ENCODE measurements at places on chromosomes 6 and 20.

DNA sequence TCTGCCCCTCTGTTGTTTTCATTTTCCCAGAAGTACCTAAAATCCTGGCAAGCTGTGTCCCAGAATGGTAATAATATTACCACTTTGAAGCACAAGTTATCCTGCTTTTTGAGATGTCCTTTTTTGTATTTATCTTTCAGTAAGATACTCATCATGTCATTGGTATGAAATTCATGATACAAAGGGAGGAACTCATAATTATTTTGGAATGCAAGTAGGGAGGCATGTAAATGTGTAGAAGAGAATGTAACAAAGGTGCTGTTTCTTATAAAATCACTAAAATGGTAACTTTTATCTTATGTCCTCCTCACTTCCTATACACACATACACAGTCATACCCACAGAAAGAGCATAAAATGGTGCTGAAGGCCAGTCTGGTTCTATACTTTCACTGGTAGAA lies 109.9 kb downstream of the CD2AP start:
- no peak for DNase-seq

- DNase-seq: no peak
These were observed 510.8 kb downstream of the PTPRT start for GRCh38 chr20:42678895-42679294.

DNA sequence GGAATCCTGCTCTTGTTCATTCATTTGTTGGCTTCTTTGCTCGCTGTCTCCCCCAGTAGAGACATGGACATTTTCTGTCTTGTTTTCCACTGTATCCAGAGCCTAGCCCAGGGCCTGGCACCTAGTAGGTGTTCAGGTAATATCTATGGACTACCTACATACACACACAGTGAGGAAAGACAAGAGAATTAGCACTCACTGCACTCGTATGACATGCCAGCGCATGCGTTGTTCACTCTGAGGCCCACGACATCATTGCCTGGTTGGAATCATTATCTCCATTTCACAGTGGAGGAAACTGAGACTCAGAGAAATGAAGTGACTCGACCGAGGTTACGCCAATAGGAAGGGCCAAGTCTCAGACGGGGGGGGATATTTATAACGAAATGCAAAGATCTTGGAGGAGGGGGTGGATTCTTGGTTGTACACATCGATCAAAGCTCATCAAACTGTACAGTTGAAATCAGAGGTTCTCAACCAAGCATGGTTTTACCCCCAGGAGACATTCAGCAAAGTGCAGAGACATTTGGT lies 140.1 kb upstream of the PTPN1 start:
- DNase-seq: no peak

DNA sequence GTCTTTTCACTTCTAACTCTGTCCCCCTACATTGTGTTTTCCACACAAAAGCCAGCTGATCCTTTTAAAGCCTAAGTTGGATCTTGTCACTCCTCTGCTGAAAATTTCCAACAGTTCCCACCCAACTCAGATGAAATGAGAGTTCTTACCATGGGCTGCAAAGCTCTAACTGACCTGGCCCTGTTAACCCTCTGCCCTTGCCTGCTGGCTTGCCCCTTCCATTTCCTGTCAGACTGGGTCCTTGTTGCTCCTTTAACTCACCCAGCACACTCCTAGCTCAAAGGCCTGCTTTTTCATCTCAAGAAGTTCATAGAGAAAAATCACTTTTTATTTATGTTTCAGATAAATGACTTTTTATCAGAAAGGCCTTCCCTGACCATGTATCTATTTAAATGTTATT lies 66.5 kb upstream of the HEY2 start:
- no peak for DNase-seq

GRCh38 chr6:42820512-42821340 lies 38.9 kb downstream of the BICRAL start:
- DNase-seq: no peak
